Astrocyte of the spinal cord (primary cell): ENCODE measurements at places on chromosomes 4 and X.
A peak's percentile ranks its signal among the peaks of the same experiment; 100 is the strongest.

DNA sequence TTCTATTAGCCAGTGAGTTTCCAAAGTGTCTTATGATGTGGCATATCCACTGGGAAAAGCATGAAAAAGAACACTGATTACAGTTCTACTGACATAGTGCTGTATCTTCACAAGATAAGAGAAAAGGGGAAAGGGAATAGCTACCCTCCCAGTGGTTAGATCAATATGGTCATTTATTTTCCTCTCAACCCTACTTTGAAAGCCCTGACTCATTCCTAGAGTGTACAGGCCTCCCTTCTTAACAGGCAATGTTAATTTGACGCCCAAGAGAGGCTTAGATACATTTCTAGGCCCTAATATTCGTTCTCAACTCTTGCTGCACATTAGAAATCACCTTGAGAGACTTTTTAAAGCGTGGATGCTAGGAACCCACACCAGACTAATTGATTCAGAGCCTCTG, 20.4 kb upstream of the BRS3 start:
- no peak for DNase-seq

DNA sequence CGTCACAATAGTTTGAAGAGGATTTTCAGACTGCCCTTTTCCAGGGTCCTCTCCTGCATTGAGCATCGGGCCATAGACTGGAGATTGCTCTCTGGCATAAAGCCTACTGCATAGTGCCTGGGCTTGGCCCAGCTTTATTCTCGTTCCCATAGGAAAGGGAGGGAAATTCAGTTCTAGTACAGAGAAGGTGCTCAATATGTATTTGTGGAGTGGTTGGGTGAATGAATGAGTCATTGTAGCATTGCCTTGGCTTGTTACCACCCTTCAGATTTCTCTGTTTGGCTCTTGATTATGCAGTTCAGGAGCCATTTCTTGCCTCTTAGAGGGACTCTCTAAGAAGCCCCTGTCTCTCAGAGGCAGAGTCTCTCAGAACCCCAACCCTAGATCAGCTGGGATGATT, 2.6 kb downstream of the TMEM35A start:
- no peak for DNase-seq

GRCh38 chrX:134602410-134602809, 55.9 kb downstream of the PLAC1 start:
- no peak for DNase-seq

GRCh38 chr4:109672169-109672930, 30.9 kb downstream of the CASP6 start:
- DNase-seq, result no peak

DNA sequence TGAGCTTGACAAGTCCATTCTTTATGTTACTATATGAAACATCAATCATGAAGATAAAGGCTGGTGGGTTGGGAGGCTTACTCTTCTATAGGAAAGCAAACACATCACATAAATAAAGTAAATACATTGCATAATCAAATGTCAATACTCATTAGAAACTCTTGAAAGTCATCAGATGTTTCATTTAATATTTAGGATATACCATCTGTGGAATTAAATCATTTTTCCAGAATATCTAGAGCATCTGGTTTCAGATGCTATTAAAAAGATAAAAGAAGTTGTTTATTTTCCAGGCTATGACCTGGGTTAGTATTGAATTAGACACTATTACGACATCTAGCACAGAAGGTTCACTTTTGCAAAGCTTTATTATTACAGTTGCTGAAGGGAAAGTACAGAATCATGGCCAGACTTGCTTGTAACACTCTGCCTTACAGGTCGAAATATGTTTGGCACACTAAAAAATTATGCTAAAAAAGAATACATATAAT, 72.6 kb downstream of the METTL14 start:
- DNase-seq, result peak; percentile 58

- no peak for DNase-seq
Observed at GRCh38 chr4:188904617-188905016, 765.4 kb downstream of the TRIML1 start.

DNA sequence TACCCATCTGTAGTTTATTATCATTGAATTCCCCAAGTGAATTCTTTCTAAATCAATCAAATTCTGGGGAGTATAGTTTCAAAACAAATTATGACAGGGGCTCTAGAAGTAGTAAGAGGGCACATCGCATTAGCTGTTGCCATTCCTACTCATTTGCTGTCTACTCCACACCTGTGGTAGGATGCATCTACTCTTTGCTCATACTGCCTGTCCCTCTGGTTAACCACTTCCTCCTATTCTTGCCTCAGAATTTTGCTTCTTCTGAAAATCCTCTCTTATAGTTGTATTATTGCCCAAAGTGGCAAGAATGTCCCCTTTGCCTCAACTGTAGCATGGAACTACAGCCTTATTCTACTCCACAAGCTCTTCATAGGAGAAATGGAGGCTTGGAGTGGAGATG, 12.7 kb upstream of the DGKK start:
- no peak for DNase-seq

GRCh38 chr4:147543034-147543433, 62.1 kb downstream of the EDNRA start:
- peak; percentile 48 for DNase-seq

DNA sequence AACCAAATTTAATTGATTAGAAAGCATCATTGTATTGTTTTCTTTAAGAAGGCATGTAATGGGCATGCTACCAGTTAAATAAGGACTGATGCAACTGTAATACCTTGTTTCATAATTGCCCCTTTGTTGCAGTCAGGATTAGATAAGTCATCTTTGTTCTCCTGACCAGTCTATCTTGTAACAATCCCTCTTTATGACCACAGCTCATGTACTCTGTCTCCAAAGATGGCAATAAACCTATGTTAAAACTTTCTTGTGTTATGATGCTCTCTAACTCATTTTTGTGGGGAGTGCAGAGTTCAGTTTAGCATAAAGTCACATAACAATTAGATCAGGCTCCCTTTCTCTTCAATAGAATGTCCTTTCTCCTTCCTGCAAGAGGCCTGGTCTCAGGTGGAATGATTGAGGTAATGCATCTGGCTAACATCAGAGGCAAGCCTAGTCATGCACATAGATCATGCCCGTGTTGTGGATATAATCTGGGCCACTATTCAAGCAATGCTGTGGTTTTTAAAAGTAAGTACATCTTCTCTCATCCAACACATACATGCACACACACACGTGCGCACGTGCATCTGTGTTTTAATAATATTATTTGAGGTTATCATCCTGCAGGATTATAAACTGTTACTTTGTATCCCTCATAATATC, 45.6 kb downstream of the TMEM154 start:
- no peak for DNase-seq

- DNase-seq, result peak; percentile 60
Observed at GRCh38 chrX:109270580-109271484, 211.1 kb downstream of the GUCY2F start.

DNA sequence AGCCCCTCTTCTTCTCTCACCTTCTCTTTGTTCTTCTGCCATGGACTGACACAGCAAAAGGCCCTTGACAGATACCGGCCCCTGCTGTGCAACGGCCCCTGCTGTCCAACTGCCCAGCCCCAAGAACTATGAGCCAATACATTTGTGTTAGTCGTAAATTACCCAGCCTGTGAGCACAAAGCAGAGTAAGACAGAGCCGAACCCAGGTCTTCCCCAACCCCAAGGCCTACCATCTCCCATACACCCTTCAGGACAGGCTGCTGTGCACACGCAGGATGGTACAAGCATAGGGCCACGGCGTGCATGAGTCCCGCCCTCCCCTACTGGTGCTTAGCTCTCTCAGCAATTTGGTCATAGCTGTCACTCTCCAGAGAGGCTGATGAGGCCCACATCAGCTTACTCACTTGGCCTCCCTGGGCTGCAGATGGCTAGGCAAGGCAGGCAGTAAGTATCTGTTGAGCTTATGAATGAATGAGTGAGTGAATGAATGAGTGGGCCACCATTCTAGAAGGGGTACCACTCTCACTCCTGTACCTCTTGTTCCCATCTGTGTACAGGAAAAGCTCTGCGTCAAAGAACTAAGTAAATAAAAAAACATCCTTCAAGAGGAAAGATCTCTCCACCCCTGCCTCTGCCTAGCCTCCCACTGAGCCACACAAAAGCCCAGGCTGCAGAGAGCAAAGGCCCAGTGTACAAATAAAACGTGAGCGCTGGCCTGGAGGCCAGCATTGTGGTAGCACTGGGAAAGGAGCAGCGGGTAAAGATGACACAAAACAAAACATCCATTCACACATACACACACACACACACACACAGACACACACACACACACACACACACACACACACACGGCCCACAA, 13.9 kb downstream of the WDR1 start:
- no peak for DNase-seq

GRCh38 chrX:8297766-8298165, 126.7 kb upstream of the VCX2 start:
- DNase-seq, result no peak

GRCh38 chrX:24259544-24260240, 54.2 kb downstream of the SUPT20HL2 start:
- peak; percentile 75 for DNase-seq

DNA sequence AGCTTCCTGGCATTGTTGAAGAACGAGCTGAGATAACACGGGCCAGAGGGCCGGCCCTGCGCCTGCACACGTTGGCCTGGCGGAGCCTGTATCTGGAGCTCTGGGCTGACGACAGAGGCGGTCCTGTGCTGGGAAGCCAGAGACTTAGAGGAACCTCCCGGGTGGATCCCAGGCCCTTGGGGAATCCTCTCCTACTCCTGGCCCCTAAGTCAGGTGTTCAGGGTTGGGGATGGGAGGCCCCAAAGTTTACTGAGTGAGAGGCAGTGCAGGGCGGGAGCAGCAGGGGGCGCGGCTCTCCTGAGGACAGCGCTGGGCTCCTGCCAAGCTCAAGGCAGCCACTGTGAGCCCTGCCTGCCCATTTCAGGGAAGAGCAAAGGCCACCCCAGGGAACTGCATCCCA, 2.5 kb upstream of the HTRA3 start:
- peak; percentile 22 for DNase-seq

- DNase-seq, result peak; percentile 89
Observed at GRCh38 chrX:129759576-129760061, 20.1 kb upstream of the SASH3 start.

DNA sequence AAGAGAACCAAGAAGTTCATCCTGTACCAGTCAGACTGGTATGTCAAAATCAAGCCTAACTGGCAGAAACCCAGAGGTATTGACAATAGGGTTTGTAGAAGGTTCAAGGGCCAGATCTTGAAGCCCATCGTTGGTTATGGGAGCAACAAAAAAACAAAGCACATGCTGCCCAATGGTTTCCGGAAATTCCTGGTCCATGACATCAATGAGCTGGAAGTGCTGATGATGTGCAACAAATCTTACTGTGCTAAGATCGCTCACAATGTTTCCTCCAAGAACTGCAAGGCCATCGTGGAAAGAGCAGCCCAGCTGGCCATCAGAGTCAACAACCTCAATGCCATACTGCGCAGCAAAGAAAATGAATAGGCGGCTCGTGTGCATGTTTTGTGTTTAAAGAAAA, 172.7 kb upstream of the MED14 start:
- peak; percentile 32 for DNase-seq

DNA sequence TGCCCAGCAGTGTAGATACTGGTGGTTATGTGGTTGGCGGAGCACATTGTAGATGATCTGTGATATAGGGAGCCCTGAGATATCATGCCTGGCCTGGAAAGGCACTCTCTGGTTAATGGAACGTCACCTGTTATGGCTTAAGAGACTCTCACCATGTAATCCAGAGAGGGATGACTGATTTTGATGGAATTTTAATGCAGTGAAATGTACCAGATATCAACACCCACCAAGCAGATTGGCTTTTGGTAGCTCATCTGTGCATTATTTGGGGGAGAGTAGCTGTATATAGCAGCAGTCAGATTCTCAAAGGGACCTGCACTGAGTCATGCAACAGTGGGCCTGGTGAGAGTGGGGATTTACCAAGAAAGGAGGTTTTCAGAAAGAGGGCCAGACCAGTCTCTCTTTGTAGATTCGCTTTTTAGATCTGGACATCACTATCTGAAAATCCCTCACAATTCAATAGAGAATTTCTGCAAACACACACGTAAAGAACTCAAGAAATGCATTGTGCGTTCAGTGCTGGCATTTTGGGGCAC, 17.3 kb downstream of the TSC22D3 start:
- no peak for DNase-seq

GRCh38 chr4:25949173-25949748, 35.2 kb downstream of the SMIM20 start:
- no peak for DNase-seq

GRCh38 chr4:182604161-182604622, 313.0 kb downstream of the DCTD start:
- DNase-seq, result peak; percentile 71

- no peak for DNase-seq
Observed at GRCh38 chr4:148164557-148164956, 277.7 kb downstream of the NR3C2 start.

GRCh38 chr4:112371361-112371760, 74.2 kb downstream of the ALPK1 start:
- DNase-seq, result no peak

- DNase-seq, result no peak
Observed at GRCh38 chr4:118738090-118738489, 52.9 kb downstream of the METTL14 start.

DNA sequence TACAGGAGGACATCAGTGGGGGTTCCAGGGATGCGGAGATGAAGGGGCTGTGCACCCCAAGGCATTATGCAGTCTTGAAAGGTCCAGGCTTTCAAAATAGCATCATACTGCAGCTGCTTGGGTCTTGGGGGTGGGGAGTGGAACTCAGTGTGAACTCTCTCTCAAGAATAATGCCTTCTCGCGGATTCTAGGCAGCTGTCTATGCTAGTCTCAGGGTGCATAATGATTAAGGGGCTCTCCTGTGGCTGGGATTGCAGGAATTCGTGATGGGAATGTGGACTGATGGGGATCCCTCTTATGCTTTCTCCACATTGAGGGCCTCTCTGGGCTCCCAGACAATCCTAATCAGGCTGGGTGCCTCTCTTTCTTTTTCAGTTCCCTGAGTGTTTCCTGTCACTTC, 172.2 kb upstream of the ARHGAP24 start:
- no peak for DNase-seq

DNA sequence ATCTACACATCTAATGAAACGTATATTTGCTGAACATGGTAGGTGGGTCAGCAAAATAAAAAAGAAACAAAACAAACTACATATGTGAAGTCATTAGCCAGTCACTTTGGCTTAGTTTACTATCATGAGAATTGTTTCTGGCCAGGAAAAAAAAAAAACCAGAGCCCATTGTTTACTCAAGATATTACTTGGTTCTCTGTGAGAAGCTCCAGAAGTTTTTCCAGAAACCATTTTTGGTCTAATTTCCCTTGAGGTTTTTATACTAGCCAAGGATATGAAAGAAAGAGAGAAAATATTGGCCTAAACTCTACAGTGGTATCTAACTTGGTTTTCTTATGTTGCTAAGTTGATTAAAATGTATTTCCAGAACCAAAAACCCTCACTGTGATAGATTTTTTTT, 259.1 kb downstream of the PDHA2 start:
- DNase-seq, result no peak
